ENCODE measurements at places on chromosomes 3 and 15.

- DNase-seq: no peak
Measured at GRCh38 chr3:138125548-138126221, 6.5 kb downstream of the A4GNT start.

- DNase-seq: no peak
Measured at GRCh38 chr15:98164986-98165385, 204.5 kb downstream of the ARRDC4 start.

GRCh38 chr3:42608581-42608980, 8.1 kb downstream of the NKTR start:
- no peak for DNase-seq

GRCh38 chr15:63283126-63283525, 5.7 kb downstream of the APH1B start:
- no peak for DNase-seq

GRCh38 chr15:85649372-85649771, 145.4 kb downstream of the KLHL25 start:
- DNase-seq: no peak

DNA sequence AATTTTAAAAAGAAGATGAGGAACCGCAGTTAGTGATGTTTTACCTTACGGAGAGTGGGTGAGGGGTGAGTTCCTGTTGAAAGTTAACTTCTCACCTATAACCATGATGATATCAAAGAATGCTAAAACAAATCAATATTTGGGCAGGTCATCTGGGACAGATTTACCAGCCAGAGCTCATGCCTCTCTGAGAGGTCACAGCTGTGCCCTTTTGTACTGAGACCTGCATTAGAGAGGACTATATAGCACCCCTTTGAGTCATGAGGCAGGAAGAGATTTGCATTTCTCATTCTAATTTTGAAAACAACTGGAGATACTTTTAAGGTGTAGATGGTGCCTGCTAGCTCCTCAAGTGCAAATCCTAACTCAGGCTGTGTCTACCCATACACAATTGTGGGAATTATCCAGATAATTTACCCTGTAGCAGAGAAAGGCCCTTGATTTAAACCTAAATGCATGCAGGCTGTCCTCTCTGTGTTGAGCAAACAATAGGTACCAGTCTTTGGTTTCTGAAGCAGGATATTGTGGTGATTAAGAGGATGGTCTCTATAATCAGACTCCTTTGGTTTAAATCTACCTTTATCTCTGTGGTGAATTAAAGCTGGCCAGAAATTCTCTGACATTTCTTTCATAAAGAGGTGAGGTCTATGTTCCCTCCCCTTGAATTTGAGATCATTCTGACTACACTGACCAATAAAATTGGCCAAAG, 5.8 kb upstream of the TM4SF4 start:
- no peak for DNase-seq

- no peak for DNase-seq
Measured at GRCh38 chr3:140170612-140171011, 235.6 kb downstream of the CLSTN2 start.

DNA sequence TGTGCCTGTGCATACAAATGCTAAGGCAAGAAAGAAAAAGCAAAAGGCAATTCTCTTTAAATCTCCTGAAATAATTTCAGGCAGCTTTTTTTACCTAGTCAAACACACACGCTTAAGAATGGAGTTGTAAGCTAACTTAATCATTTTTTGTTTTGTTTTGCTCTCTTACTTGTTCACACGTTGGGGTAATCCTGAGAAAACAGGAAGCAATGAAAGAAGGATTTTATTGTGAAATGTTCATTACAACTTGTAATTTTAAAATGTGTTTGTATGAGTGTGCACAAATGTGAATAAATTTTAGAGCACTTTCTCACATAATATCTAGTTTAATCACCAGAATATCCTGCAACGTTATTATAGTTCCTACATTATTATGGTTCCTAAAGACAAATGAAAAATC, 263.8 kb downstream of the LPP start:
- DNase-seq: no peak

DNA sequence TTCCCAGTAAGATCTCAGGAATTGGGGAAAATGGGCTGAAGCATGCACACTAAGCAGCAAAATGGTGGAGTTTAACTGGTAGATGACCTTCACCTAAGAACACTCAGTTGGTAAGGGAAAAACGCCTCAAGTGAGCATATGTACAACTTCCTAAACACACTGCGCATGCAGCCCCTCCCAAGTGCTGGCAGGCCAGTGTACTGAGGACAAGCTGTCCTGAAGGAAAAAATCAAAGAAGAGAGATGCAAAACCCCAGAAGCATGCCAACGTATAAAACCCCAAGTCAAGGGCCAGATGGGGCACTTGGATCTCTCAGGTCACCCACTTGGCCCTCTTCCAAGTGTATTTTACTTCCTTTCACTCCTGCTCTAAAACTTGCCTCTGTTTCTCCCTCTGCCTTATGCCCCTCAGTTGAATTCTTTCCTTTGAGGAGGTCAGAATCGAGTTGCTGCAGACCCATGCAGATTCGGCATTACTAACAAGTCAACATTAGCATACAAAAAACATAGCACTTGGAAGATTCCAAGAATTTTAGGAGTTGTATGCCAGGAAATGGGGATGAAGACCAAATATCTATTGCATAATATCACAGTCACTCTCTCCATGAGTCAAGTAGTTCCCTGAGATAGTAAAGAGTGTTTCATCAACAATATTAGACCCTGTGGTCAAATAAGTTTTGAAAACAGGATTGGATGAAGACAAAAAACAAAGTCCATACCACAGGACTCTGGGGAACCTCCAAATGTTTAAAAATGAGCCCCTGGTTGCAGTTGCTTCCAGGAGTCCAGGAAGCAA, 10.8 kb upstream of the FYCO1 start:
- no peak for DNase-seq

DNA sequence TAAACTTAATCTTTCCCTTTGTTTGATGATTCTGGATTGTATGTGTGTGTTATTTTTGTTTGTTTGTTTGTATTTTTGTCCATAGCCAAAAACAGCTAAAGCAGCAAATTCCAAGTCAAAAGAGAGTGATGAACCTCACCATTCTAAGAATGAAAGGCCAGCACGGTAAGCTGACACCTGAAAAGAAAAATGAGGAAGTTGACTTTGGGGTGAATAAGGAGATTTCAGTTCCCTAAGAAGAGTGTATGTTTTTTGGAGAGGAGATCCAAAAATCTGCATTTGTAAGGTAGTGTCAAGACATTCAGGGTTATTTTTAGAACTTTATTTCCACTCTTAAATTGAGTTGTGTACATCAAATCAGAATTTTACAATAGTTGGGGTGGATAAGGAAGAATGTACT, 52.3 kb upstream of the UTS2B start:
- DNase-seq: no peak

- DNase-seq: no peak
Measured at GRCh38 chr3:122996038-122996580, 31.5 kb downstream of the SEMA5B start.

DNA sequence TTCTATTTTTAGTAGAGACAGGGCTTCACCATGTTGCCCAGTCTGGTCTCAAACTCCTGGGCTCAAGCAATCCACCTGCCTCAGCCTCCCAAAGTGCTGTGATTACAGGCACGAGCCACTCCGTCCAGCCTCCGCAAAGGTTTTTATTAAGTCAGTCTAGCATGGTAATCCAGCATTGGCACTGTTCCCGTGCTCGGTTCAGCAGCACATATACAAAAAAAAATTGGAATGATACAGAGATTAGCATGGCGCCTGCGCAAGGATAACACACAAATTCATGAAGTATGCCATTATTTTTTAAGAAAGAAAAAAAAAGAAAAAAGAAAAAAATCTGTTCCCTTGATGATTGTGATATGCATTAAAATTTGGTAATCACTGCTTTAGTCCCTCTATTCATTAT, 8.5 kb downstream of the CKMT1A start:
- no peak for DNase-seq

GRCh38 chr15:68979816-68980215, 34.7 kb upstream of the NOX5 start:
- DNase-seq: no peak

DNA sequence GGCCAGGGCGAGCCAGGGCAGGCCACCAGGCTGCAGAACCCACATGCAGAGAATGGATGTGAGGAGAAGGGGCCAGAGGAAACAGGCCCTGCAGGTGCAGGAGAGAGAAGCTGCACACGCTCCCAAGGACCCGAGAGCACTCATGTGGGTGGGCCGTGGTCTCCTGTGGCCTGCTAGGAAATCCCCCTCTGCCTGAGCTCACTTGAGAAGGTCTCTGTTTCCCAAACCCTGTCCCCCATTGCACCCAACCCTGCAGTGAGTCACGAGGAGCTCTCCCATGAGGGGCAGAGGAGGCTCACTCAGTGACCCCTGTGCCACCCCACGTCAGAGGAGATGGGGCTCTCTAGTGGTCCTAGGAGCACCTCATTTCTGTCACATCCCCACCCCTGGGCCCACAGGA, 111.1 kb downstream of the KLF13 start:
- peak; percentile 57 for DNase-seq

- DNase-seq: no peak
Measured at GRCh38 chr3:193388361-193388760, 9.8 kb upstream of the ATP13A5 start.

DNA sequence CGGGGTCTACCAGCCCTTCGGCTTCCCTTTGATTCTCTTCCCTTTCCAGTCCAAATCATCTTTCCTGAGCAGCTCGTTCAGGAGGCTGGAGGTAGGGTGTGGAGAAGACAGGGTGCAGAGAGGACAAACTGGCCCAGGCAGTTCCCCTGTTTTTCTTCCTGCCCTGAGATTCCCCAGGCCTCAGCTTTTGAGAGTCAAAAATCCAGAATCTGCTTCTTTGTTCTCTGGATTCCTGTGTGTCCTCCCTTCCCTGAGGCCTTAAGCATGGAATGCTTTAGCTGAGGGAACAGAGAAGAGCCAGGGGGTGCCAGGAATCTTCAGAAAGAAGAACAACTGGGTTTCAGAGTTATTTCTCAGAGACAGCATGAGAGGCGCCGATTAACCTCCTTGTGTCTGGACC, 26.7 kb upstream of the LRTM1 start:
- DNase-seq: no peak

GRCh38 chr3:102087236-102087635, 237.9 kb downstream of the NFKBIZ start:
- DNase-seq: no peak

- no peak for DNase-seq
Measured at GRCh38 chr15:65869954-65870871, 922 bp downstream of the RAB11A start.

DNA sequence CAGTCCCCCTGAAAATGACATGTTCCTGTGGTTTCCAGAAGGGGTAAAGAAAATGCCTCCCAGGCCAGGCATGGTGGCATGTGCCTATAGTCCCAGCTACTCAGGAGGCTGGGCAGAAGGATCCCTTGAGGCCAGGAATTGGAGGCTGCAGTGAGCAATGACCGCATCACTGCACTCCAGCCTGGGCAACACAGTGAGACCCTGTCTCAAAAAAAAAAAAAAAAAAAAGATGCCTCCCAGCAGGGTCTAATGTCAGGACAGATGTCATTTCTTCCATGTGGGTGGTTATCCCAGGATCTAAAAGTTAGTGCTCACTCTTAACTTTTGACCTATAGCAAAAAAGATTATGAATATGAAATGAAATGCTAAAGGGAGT, 13.4 kb downstream of the LCMT2 start:
- DNase-seq: no peak

DNA sequence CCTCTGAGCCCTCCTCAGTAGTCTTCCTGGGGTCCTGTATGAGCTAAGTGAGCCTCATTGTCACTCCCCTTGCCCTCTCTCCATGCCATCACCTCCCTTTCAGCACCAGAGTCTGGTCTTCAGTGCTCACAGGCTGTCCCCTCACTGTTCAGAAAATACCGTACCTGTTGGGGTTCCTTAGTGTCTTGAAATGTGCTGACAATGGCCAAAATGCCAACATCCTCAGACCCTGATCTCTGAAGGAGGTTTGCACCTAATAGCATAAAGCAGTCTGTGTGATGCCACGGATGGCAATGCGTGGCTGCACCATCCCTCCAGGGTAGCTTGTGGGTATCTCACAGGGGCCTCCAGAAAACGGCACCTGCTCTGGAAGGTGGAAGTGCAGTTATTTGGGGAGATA, 301.0 kb upstream of the TLE3 start:
- DNase-seq: no peak

GRCh38 chr3:156024904-156025533, 95.4 kb upstream of the KCNAB1 start:
- no peak for DNase-seq

DNA sequence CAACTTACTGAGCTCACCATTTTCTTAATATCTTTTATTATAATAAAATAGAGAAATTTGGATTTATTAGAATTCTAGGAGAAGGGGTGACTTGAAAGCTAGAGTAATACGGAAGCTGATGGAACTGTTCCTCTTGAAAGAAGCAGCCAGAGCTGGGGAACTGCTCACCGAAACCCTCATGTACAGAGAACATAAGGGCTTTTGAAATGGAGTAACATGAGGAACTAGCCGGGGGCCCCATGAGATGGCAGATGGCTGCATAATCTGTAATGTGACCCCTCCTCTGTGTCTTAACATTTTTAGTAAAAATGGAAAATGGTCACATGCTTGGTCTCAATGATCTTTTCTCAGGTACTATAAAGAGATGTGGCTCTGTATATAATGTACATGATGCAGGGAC, 15.7 kb upstream of the DYNC1LI1 start:
- no peak for DNase-seq

GRCh38 chr3:42179110-42179725, 86.8 kb downstream of the CCK start:
- DNase-seq: no peak

GRCh38 chr3:183385698-183386613, 42.5 kb downstream of the MCF2L2 start:
- peak; percentile 33 for DNase-seq

DNA sequence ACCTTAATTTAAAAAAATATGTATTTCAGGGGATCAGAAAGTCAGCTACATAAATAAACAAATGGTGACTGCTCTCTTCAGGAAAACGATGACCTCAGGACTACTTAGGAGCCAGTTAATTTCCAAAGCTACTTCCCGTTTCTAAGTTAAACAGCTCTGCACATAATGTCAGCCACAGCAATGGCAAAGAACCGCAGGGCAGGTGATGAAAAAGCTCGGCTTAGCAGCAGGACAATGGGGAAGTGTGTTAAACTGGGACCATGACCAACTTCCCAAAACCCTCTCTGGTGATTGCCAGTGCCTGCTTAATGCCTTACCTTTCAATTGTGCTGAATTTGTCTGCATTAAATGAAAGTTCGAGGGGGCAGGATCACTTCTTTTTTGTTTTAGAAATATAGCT, 258.9 kb downstream of the FHIT start:
- no peak for DNase-seq

- DNase-seq: no peak
Measured at GRCh38 chr3:183645254-183645653, 9.8 kb downstream of the KLHL24 start.
